Stimulated activated memory B cell treated with anti-CD40 and anti-IgM and Interleukin-4, amounts not matched to agents 10 μg/mL and 1 μg/mL and 100 μg/mL, for 72 hours (primary cell): ENCODE measurements at places on chromosomes 4 and X.

GRCh38 chrX:134650701-134651100 is 7.6 kb downstream of the PLAC1 start:
- ATAC-seq: no peak

DNA sequence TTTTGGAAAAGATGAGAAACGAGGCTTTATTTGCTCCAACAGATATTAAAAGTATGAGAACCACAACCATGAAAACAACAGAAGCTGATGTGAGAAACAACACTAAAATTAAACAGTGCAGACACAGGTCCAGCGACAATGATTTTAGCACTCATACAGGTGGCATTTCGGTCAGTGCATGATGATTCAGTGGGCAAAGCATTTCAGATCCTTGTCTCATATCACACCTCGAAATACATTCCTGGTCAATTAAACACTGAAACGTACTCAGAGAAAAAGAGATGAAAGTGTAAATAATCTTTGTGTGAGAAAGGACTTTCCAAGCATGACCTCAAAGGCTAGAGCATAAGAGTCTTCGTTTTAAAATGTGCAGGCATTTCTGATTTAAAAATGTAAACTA is 85.2 kb downstream of the ACOX3 start:
- ATAC-seq: no peak

DNA sequence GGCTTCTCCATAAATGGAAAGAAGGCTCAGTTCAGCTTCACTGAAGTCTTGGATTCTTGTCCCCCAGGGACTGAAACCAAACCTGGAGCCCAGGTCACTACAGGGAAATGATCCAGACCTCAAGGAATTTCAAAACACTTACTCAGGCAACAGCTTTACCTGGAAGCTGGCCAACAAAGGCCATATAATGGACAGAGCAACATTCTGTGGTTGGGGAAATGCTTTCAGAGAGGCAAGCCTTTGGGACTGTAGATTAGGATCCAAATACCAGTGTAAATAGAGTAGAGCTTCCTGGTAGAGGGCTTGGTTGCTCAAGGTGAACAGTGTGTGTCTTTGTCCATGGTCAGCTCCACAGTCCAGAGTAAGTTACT is 57.0 kb upstream of the PROM1 start:
- ATAC-seq: no peak

DNA sequence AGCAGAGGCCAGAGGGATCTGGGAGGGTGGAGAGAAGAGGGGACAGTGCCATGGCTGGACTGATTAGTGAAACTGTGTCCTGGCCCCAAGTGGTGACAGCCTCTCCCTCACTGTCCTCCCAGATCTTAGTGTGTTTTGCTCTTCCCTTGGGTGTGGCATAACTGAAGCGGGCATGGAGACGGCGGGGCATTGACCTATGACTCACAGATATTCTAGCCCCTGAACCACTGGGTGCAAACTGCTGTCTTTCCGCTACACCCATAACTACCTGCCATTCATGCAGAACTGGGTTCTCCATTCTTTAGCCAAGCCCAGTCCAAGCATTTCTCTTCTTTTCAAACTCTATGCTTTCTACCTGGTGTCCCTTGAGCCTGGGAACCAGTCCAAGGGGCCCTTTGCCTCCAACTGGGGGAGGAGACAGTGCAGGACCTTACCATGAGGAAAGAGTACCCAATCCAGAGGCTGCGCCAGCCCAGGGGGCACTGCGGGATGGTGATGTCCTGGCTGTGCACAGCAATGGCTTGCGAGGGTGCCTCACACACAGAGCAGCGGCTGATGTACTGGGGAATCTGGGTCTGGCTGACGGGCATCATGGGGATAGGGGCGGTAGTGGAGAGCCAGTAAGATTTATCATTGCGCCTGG is 67.6 kb downstream of the ATG4A start:
- no peak for ATAC-seq

- ATAC-seq: no peak
These were observed 89.3 kb downstream of the SH2D1A start for GRCh38 chrX:124435616-124436015.

- no peak for ATAC-seq
These were observed 223.8 kb upstream of the PSAPL1 start for GRCh38 chr4:7658341-7659204.

- no peak for ATAC-seq
These were observed 755.4 kb upstream of the HTR2C start for GRCh38 chrX:113828470-113828869.

DNA sequence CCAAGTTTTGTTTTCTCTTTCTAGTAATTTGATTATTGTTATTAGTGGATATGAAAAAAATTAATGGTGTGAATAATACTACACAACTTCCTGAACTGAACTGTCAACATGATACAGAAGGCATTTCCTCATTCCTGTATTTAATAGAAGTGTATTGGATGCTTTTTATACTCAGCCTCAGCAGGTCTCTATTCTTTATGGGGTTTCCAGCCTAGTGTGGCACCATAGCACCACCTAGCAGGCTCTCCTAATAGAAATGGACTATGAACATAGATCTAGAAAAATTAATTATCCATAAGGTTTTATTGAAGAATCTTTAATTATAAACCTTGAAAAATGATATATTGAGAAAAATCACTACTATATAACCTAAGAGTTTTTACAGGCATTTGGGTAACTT is 52.4 kb downstream of the GLRB start:
- ATAC-seq: no peak

- ATAC-seq: no peak
These were observed 12.9 kb downstream of the DCTD start for GRCh38 chr4:182904211-182904761.

DNA sequence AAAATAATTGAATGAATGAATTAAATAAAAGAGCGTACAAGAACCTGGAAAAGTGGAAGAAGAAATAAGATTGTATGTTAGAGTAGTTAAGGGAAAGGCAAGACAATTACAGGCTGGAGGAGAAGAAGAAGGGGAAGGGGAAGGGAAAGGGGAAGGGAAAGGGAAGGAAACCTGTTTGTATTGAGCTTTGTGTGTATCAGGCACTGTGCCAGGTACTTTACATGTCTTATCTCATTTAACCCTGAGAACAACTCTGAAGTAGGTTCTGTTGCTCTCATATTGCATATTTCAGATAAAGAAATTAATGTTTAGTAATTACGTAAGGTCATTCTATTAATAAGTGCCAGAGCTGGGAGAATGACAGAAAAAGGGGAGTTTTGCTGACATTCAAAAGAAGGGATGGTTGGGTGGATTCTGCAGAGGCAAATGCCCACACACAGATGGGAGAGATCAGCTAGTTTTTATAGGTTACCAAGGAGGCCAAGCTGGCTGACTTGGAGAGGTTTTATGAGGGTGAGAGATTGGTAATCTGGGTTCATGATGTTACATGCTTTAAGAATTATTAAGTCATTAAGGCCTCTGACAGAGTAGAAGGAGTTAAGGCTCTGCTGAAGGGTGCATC is 92.3 kb upstream of the LCORL start:
- no peak for ATAC-seq

DNA sequence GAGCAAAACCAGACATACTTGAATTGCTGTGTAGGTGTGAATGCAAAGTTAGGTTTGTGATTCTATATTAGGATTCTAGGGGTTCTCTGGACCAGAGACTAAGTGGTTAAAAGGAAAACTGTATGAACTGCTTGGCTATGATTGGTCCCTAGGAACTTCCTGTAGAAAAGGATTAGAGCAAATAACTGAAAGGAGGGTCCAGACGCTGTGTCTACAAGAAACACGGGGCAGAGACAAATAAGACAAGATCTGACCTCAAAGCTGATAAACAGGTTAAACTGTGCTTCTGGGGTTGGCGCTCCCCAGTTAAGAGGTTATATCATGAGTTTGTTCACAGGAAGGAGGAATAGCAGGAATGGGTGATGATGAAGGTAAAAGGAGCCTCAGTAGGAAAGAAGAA is 183.6 kb downstream of the MGST2 start:
- no peak for ATAC-seq

DNA sequence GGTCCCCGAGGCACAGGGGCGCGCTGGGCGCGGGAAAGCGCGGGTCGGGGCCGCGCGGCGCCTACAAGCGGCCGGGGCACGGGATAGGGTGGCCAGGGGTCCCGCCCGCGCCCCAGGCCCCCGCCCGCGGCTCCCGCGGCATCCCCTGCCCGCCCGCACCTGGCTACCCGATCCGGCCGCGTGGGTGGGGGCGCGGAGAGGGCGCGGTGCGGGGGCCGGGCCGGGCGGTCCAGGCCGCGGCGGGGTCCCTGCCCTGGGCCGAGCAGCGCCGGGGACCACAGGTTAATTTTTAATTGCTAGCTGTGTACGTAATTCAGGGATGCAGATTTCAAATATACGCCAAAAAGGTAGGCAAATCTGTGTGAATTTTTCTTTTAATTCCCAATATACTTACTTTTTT is 44.3 kb upstream of the FAM47C start:
- ATAC-seq: peak; percentile 12

- no peak for ATAC-seq
These were observed 36.6 kb upstream of the UGT2A1 start for GRCh38 chr4:69689599-69689998.

GRCh38 chr4:171717231-171717741 is 95.9 kb upstream of the GALNTL6 start:
- no peak for ATAC-seq

GRCh38 chrX:12701628-12702027 is 89.6 kb upstream of the PRPS2 start:
- no peak for ATAC-seq

- no peak for ATAC-seq
These were observed 110.9 kb downstream of the FBXW7 start for GRCh38 chr4:152424977-152425376.

GRCh38 chr4:143713955-143714625 is 13.6 kb upstream of the FREM3 start:
- no peak for ATAC-seq

DNA sequence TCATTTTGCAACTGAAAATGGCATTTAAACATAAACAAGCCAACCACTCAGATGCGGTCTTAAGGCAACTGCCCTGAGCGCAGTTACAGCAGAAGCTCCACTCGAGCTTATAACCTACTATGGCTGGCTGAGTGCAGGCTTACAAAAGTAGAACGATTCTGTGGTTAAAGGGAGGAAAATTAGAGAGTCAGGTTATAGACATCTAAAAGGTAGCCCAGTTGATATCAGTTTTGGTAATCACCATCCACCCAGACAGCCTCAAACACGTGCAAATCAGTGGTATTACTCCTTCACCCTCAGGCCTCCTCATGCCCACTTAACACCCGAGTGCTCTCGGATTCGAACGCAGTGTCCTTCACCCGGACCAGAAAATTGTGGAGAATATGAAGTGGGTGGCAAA is 3.1 kb downstream of the LEF1 start:
- ATAC-seq: no peak

GRCh38 chr4:110265001-110265400 is 66.6 kb upstream of the ELOVL6 start:
- ATAC-seq: no peak

DNA sequence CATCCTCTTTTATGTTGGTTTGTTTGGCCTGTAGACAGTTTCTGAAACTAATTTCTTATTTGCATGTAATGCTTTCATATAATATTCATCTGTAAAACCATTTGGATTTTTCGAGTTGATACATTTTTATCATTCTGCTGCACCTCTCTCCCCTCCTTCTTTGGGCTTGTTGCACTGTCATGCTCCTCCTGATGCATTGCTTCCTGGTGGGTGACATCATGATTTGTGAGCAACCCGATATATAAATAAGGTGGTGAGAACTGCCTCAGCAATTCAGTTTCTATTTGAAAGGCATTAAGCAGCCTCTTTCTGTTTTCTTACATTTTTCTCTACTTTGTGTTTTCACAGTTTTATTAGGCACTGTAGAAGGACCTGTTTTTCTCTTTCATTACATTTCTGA is 515.7 kb downstream of the RPA4 start:
- no peak for ATAC-seq

DNA sequence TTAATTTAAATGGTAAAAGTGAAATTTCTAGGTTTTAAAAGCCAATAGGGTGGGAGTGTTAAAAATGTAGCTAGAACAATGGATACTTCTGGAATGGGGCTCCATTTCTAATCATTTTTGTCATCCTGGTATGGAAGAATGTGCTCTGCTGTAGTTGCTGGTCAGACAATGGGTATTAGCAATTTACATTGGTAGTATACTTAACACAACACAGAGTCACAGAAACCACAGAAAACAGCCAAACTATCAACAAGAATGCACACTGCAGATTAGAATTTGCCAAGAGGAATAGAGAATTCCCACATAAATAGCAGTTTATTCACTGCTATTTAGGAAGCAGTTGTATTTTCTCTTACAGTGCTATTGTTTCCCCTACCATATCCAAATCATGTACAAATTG is 319.6 kb downstream of the PPP3CA start:
- ATAC-seq: no peak

DNA sequence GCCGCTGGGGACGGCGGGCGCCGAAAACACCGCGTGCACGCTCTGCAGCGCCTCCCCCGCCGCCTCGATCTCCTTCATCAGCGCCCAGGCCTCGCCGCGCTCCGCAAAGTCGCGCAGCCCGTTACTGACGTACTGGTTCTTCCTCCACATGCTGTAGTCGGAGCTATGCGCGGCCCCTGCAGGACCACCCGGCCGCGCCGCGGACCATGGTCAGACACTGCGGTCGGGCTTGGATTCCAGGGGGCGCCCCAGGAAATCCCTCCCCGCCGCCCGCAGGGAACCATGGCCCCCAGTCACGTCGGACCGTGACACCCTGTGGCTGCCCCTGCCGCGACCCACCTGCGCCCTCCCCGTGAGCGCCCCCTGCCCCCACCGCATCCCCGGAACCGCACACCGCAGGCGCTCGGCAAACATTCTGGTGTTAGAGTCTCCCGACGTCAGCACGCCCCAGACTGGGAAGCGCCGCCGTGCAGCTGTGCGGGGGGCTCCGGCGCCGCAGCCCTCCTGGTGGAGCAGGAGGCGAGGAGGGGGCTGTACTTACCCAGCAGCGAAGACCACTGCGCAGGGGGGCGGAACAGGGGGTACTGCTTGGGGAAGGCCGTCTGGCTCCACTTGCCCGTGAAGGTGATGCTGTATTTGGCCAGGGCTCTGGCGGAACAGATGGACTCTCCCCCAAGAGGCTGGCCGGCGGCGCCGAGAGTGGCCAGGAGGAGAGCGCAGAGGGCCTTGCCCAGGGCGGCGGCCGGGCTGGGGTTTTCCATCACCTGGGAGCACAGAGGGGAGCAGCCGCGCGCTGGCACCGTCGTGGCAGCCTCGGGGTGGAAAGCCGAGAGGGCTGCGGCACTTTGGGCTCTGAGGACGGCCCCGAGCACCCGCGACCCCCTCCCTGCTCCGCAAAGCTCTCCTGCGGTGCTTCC is 814 bp downstream of the SPON2 start:
- peak; percentile 13 for ATAC-seq

GRCh38 chrX:21711129-21711847 is 46.6 kb downstream of the SMPX start:
- ATAC-seq: no peak

GRCh38 chr4:85728464-85728863 is 253.5 kb downstream of the ARHGAP24 start:
- ATAC-seq: no peak

DNA sequence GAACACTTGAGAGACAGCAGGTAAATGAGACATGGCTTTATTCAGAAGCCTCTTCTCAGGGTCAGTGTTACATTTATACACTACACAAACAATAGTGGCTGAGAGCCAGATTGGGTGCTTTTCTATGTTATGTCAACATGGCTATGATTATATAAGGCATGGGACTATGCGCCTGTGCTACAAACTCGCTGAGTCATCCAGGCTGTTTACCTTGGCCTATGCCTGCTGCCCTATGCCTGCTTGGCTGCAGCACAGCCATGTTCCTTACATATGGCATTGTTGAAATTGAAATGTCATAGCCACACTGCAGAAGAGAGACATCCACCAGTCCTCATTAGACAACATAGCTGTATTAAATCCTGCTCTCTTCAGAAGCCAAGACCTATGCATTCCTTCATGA is 236.3 kb upstream of the NWD2 start:
- no peak for ATAC-seq

- ATAC-seq: no peak
These were observed 79.9 kb downstream of the NKX6-1 start for GRCh38 chr4:84419201-84419600.
